Urothelium cell line (cell line): ENCODE measurements at places on chromosomes 7 and 10.

DNA sequence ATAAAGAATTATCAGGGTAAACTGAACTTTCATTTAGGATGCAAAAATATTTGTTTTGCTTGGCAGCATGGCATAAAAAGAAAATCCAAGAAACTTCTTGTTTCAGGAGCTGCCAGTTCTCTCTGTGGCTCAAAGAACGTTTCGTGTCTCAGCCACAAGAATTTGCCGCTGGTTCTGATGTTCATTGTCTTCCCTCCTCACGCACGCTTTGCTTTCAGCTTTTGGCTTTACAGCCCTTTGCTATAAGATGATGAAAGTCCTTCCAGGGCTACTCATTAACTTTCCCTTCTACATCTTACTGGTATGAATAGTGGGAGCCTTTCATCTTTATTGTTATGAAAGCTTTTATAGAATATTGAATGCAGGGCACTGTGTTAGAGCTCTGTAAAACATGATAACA, 124.7 kb downstream of the BICC1 start:
- no peak for DNase-seq

DNA sequence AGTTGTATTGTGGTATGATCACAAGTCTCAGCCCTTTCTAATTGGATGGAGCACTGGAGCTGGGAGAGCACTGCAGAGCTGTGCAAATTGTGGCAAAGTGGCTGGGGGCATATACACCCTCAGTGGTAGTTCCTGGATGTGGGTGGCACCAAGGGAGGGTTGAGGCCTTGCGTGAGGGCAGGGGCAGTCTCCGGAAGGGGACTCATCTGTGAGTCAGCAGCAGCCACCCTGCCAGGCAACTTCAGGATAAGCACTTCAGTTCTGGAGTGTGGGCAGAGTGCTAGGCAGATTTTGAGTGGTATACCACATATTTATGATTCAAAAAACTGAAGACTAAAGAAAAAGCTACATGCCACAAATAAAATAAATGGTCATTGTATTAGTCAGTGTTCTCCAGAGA, 210.5 kb downstream of the ETV1 start:
- DNase-seq: peak; percentile 33

DNA sequence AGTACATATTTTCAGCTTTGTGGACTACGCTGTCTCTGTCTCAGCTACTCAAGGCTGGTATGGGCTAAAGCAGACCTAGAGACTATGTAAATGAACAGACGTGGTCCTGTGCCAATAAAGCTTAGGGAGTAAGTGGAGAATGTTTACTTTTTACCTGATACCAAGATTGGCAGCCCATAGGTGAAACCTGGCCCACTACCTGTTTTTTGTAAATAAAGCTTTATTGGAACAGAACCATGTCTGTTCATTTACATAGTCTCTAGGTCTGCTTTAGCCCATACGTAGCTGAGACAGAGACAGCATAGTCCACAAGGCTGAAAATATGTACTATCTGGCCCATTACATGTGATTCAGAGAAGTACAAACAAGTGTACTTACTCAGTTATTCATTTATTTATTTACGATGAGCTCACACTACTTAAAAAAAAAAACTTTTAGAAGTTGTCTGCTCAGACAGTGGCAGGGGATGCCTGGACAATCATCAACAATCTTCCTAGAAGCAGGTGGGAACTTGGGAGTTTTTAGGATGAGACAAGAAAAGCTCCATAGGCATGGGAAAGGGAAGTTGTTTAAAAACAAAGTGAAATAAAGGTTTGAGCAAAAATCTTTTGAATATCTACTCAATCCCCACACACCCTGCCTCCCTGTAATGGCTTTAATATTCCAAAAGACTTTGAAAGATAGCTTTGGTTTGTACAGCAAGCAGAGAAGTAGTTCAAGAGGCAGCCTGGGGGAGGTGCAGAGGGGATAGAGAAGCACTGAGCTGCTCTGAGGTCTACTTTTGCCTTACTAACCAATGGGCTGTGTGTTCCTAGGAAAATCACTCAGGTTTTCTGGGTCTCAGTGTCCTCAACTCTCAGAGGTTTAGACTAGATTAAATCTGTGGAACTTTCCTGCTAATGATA, 114.4 kb upstream of the AFAP1L2 start:
- no peak for DNase-seq

DNA sequence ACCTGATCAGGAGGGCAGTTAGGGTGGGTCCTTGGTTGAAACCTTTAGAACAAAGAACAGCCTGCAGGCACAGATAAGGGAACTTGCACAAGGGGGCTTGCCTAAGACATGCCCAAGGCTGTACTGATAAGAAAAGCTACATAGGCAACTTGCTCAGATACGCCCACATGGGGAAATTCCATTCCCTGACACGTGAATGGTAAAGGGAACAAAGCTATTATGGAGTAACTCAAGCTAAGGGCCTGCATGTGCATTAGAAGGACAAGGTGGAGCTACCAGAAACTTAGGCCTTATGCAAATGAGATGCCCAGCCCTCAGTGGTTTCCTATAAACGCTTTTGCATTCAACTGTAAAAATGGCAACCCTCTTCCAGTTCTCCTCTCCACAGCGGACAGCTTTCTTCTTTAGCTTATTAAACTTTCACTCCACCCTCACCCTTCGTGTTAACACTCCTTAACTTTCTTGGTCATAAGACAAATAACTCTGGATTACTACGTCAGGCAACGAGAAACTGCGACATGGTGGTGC, 1192.1 kb upstream of the CELF2 start:
- no peak for DNase-seq

GRCh38 chr7:71718563-71718962, 586.6 kb downstream of the GALNT17 start:
- DNase-seq: peak; percentile 22

DNA sequence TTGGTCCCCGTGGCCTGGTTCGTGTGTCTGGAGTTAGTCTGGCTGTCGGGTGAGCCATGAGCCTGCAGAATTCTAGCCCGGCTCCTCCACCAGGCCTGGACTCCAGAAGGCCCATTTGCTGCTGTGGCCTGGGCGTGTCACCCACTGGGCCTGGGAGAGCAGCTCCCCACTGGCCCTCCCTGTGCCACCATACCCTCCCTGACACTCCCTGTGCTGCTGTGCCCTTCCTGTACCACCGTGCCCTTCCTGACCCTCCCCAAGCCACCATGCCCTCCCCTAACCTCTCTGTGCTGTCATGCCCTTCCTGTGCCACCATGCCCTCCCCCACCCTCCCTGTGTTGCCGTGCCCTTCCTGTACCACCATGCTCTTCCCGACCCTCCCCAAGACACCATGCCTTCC, 39.1 kb upstream of the DIP2C start:
- no peak for DNase-seq

DNA sequence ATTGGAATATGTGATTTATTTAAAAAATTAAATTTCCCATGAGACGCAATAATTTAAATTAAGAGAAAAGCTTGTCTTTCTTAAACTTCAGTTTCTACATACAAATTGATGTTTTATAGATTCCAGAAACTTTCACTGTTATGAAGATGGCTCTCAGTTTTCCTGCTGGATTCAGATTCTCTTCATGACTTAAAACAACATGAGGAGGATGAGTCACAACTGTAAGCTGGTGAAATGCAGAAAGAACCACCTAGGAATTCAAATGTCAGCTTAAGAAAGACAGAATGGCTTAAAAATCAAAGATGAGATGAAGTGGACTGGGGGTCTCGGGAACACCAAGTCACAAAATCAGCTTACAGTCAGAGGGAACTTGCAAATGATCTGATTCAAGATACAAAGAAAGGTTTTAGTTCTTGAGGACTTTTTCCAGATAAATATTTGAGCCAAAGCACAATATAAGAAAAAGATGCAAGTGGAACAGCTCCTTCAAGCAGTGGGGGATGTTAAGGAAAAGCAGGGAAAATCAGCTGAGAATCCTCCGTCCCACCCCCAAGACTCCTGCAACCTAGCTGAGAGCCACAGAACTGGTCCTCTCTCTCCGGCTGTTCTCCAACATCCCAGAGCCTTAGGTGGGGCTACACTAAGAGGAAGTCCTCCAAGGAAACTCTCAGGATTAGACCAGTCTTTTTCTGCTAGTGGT, 279.8 kb downstream of the KCNMA1 start:
- DNase-seq: peak; percentile 60

- DNase-seq: no peak
These were observed 536.0 kb upstream of the GALNT17 start for GRCh38 chr7:70595755-70596597.

- DNase-seq: no peak
These were observed 132.9 kb downstream of the ADRA2A start for GRCh38 chr10:111209692-111210091.

DNA sequence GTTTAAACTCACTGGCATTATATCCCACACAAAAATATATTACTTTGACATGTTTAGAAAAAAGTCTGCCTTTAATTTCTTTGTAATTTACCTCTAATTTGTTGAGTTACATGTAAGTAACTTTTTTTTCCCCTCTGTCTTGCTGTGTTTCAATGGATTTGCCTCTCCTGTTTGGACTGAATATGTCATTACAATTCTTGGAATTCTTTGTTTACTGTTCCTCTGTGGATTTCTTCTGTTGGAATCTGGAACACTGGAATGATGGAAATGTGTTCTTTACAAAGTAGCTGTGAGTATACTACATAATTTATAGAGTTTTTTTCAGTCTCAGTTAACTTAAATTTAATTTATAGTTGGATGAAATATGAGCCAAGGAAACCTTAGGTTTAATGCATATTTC, 30.4 kb downstream of the SEPTIN7 start:
- DNase-seq: no peak

- no peak for DNase-seq
These were observed 281.1 kb upstream of the BMPER start for GRCh38 chr7:33624215-33624614.

- peak; percentile 63 for DNase-seq
These were observed 473 bp downstream of the ADCK2 start for GRCh38 chr7:140673063-140673773.

- no peak for DNase-seq
These were observed 25.7 kb downstream of the ZNF248 start for GRCh38 chr10:37831495-37832333.

DNA sequence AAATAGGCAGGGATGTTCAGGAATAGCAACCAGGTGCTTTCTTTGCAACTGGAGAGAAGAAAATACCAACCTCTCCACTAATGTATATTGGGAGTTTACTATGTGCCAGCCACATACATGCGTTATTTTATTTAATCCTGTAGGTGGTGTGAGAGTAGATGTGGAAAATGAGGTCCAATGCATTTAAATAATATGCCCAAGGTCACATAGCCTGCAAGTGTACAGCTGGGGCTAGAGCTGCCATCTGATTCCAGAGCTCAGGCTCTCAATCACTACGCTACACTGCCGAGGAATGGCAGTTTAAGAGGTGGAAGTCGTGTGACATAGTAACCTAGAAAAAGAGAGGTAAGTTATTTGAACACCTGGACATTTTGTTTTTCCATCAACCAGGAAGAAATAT, 277.0 kb downstream of the EXOC4 start:
- no peak for DNase-seq

GRCh38 chr7:91717681-91718470, 162.6 kb downstream of the MTERF1 start:
- no peak for DNase-seq

- DNase-seq: no peak
These were observed 1.0 kb downstream of the SRGN start for GRCh38 chr10:69088801-69089501.

GRCh38 chr10:121851786-121852185, 76.0 kb downstream of the ATE1 start:
- DNase-seq: no peak

DNA sequence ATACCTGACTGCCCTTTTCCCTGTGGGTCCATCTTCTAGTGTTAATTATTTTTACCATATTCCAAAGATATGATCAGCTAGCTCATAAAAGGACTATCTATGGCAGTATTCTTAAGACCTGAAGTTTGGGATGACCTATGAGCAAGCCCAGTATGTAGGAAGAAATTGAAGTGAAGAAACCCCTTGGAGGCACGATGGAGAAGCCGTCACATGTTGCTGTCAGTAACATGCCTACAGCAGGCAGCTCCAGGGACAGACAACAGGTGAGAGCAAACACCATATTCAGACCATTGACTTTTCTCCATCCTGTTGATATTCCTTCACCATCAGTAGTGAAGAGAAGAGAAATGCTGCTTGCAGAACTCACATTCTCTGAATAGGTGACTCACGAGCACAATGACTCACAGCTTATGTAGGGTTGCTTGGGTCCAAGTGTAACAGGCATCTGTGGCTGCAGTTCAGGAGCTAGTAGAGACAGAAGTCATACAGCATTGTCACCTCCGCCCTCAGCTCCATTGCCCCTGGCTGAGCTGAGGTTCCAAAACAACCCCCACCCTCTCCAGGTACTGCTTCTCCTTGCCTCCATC, 8.4 kb upstream of the LYZL2 start:
- DNase-seq: peak; percentile 83

DNA sequence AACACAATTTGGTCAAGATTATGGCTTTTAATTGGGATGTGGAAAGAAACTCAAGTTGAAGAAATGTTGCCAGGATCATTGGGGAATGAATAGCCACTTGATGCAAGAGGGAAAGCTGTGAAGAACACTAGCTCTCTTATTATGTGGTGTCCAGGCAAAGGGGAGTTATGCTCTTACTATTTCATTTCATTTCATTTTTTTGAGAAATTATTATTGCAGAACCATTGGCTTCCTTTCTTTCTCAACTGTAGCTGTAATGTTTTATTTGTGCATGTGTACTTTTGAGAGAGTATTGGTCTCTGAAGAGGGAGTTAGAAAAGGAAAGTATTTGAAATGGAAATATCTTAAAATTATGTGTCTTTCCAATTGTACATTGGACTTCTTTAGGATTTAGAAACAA, 312.6 kb upstream of the BMPER start:
- DNase-seq: no peak

DNA sequence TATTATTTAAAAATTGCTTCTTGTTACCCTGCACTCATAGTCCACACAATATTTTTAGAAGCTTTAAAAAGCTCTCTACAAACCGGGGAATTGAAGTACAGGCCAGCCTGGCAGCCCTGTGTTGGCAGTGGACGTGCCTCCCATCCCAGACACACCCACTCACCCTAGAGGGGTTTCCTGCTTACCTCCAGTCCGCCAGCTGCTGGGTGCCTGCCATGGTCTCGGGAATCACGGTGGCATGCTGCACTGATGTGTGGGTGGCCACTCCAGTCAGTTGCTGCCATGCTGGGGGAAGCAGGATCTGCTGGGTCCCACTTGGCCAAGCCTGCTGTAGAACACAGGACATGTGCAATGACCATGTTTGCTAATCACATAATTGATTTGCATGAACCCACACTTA, 80.4 kb downstream of the CLEC2L start:
- no peak for DNase-seq

DNA sequence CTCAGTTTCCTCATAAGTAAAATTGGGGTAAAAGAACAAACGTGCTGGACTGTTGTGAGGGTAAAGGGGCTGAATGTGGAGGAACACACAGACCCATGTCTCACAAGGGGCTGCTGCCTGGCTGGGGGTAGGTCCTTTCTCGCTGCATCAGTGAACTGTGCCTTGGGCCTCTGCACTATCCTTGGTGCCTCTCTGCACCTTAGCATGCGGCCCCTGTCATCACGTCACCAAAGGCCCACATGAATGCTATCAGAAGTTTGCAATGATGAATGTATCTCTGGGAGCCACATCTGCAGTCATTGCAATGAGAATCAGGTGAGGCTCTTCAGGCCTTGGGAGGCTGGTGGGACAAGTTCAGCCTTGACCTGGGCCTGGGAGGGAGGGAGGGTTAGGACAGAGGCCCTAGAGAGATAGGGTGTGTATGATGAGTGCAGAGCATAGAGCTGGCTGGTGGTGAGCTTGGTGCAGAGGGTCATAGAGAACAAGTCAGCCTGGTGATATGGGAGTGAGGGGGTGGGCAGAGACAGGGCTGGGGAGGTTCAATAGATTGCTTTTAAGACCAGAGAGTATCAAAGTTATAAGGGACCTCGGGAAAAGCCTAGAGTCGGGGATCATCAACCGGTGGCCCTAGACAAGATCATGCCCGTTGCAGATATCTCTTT, 308.4 kb downstream of the RPS24 start:
- no peak for DNase-seq

GRCh38 chr10:3111621-3112163, 44.3 kb downstream of the PFKP start:
- no peak for DNase-seq
